Bronchial epithelial cell (primary cell): ENCODE measurements at places on chromosomes 13 and 19. TPM values are rescaled to one million over a fixed set of nuclear protein-coding genes. Genes with fewer than 3 reads are reported as not detected.

FCAR gene
- total RNA-seq: not detected in 2 replicates

NXNL1 gene
- total RNA-seq: not detected in 2 replicates

CPB2 gene
- not detected in 2 replicates for total RNA-seq

CCNA1 gene
- total RNA-seq: 106 and 133 TPM in 2 replicates

CCDC61 gene
- 10.3 and 12.9 TPM in 2 replicates for total RNA-seq

PCDH8 gene
- not detected in 2 replicates for total RNA-seq

TMEM161A gene
- 25.7 and 28.7 TPM in 2 replicates for total RNA-seq

SIGLEC9 gene
- not detected in 2 replicates for total RNA-seq

PRKCG gene
- total RNA-seq: not detected in 2 replicates
